Aorta (tissue), 5 donors: ENCODE measurements at places on chromosomes 5 and 9.

DNA sequence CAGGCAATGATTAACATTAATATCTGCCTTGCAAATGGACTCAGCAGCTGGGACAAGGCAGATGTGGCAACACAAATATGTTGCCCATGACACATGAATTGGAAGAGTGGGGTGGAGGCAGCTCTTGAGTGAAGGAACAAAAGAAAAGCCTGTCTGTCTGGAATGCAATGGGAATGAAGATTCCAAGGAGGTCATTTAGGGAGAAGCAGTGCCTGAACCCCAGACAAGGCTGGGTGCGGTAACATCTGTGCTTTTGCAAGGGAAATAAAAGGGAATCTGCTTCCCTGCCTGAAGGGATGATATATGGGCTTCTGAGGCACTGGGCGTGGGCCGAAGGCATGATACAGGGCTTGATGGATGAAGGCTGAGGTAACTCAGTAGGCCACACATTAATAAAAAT is 94.1 kb upstream of the TRIM32 start:
- no peaks in the 10 kb centered on the region for H3K4me1 ChIP-seq
- no peaks in the 10 kb centered on the region for H3K36me3 ChIP-seq

GRCh38 chr9:70574151-70574837 is 159.8 kb upstream of the KLF9 start:
- no peak for DNase-seq
- no peak overlapping the region for H3K4me3 ChIP-seq
- peaks cover 1% of the 10 kb centered on the region for H3K4me1 ChIP-seq
- H3K27ac ChIP-seq = no peak overlapping the region

DNA sequence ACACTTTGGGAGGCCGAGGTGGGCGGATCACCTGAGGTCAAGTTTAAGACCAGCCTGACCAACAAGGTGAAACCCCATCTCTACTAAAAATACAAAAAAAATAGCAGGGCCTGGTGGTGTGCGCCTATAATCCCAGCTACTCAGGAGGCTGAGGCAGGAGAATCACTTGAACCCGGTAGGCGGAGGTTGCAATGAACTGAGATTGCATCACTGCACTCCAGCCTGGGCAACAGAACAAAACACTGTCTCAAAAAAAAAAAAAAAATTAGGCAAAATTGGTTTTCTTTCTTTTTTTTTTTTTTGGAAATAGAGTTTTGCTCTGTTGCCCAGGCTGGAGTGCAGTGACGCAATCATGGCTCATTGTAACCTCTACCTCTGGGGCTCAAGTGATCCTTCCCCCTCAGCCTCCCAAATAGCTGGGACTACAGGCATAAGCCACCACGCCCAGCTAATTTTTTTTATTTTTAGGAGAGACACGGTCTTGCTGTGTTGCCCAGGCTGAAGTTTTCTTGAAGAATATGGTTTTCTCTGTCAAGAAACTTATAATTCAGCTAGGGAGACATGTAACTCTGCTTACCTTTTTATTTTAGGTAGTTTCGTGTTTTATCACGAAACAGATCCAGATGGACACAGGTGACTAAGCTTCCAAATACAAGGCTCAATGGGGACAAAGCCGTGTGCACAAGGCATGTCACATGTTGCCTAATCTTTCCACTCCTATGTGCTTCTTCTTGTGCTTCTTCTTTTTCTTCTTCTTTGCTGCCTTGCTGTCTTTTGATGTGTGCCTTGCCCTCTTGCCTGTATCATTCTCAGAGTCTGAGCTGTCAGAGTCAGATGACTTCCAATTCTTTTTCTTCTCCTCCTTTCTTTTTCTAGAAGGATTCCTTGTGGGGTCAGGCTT is 14.3 kb downstream of the TTC1 start:
- no peaks in the 10 kb centered on the region for H3K27me3 ChIP-seq
- no peaks in the 10 kb centered on the region for H3K4me1 ChIP-seq
- H3K27ac ChIP-seq = no peak overlapping the region
- H3K4me3 ChIP-seq = no peak overlapping the region
- no peak for DNase-seq

DNA sequence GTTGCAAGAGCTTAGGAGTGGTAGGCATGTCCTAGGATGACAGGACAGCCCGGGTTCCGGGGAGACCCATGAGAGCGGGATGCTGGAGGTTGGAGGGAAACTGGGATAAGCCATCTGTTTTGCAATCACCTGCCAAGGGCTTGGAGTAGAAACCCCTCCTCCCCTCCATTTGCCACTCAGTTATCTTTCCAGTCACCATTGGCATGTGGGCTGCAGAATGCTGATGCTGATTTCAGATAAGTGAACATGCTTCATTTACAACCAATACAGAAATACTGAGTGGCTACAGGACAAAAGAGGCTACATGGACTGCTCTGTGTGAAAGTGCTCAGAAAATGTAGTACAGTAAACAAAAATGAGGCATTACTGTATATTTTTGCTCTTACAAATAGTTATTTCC is 93.4 kb upstream of the KIF2A start:
- no peaks in the 10 kb centered on the region for H3K4me1 ChIP-seq
- no peak overlapping the region for H3K27ac ChIP-seq
- H3K27me3 ChIP-seq = peaks cover 1% of the 10 kb centered on the region
- no peak for DNase-seq
- H3K36me3 ChIP-seq = no peaks in the 10 kb centered on the region

- H3K4me1 ChIP-seq = no peaks in the 10 kb centered on the region
- no peak overlapping the region for H3K4me3 ChIP-seq
- no peak overlapping the region for H3K27ac ChIP-seq
- no peaks in the 10 kb centered on the region for H3K27me3 ChIP-seq
- DNase-seq = no peak
These were observed 27.7 kb downstream of the AUH start for GRCh38 chr9:91334053-91334452.

GRCh38 chr5:55750499-55750898 is 12.6 kb downstream of the DDX4 start:
- no peaks in the 10 kb centered on the region for H3K36me3 ChIP-seq
- H3K4me3 ChIP-seq = no peak overlapping the region
- H3K27me3 ChIP-seq = no peaks in the 10 kb centered on the region
- no peaks in the 10 kb centered on the region for H3K4me1 ChIP-seq
- DNase-seq = no peak
- no peak overlapping the region for H3K27ac ChIP-seq

GRCh38 chr5:19615661-19616060 is 372.3 kb downstream of the CDH18 start:
- no peak overlapping the region for H3K27ac ChIP-seq
- no peaks in the 10 kb centered on the region for H3K36me3 ChIP-seq
- DNase-seq = no peak
- no peaks in the 10 kb centered on the region for H3K4me1 ChIP-seq

- H3K27ac ChIP-seq = no peak overlapping the region
- no peak overlapping the region for H3K4me3 ChIP-seq
- peaks cover 2% of the 10 kb centered on the region for H3K27me3 ChIP-seq
- no peaks in the 10 kb centered on the region for H3K36me3 ChIP-seq
- H3K4me1 ChIP-seq = no peaks in the 10 kb centered on the region
- no peak for DNase-seq
These were observed 29.2 kb upstream of the PTCH1 start for GRCh38 chr9:95545831-95546567.

- H3K4me1 ChIP-seq = peaks cover 2% of the 10 kb centered on the region
- peak overlapping the region; percentile 3 for H3K4me3 ChIP-seq
- H3K27me3 ChIP-seq = no peaks in the 10 kb centered on the region
These were observed 155.1 kb upstream of the DMRT1 start for GRCh38 chr9:686321-686813.

DNA sequence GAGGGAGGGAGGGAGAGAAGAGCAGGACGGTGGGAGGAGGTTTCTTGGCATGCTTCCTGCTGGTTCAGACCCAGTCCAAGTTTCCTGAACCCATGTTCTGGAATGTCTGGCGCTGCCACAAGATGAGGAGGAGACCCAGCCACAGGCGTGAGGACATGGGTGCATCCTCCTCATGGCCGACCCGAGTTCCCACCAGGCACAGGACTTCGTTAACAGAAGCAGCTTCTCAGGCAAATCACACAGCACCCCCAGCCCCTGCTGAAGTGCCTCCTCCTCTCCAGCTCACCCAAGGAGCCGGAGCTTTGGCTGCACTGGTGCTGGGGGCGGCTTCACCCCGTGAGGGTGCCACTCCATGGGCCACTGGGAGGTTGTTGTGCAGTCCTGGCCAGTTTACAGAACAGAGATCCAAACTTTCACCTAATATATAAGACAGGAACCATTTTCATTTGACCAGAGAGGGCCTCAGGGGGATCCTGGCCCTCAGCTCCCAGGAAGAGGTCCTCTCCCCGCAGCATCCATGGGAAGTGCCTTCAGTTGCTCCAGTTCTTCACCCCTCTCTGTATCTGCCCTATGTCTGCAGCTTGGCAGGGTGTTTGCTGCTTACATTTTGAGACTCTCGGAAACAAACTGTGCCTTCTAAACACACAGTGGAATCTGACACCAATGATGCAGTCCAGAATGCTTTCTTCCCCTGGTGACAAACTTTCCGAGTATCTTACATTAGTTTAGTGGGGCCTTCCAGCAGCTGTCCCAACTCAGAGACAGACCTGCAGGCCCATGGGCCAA is 10.2 kb upstream of the NKD2 start:
- DNase-seq = peak; percentile 62
- no peaks in the 10 kb centered on the region for H3K36me3 ChIP-seq
- H3K27ac ChIP-seq = no peak overlapping the region
- no peak overlapping the region for H3K4me3 ChIP-seq
- no peaks in the 10 kb centered on the region for H3K4me1 ChIP-seq
